ENCODE measurements at places on chromosomes 1 and 21. TPM values are rescaled to one million over a fixed set of nuclear protein-coding genes. Genes with fewer than 3 reads are reported as not detected.

SMCP gene
- not detected for total RNA-seq

- no peak for DNase-seq
Observed at GRCh38 chr1:152451254-152451653, 37.2 kb upstream of the CRNN start.

GRCh38 chr1:116825720-116826438, 71.6 kb downstream of the CD2 start:
- no peak for DNase-seq

GNPAT gene
- total RNA-seq, result 40.1 TPM

OR2T11 gene
- not detected for total RNA-seq

CHD5 gene
- 0.96 TPM for total RNA-seq

DNA sequence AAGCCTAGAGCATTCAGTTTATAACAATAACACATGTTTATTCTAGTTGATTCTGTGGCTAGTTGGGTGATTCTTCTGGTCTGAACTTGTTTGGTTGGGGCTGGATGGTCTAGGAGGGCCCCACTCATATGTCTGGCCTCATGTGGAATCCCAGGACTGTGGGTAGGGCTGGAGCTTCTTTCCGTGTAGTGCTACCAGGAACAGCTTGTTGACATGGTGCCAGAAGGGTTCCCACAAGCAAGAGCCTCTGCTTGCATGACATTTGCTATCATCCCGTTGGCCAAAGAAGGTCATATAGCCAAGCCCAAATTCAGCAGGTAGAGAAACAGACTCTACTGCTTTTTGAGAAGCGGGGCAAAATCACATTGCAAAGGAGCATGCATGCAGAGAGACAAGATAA, 67.6 kb upstream of the PPP2R5A start:
- no peak for DNase-seq

DNA sequence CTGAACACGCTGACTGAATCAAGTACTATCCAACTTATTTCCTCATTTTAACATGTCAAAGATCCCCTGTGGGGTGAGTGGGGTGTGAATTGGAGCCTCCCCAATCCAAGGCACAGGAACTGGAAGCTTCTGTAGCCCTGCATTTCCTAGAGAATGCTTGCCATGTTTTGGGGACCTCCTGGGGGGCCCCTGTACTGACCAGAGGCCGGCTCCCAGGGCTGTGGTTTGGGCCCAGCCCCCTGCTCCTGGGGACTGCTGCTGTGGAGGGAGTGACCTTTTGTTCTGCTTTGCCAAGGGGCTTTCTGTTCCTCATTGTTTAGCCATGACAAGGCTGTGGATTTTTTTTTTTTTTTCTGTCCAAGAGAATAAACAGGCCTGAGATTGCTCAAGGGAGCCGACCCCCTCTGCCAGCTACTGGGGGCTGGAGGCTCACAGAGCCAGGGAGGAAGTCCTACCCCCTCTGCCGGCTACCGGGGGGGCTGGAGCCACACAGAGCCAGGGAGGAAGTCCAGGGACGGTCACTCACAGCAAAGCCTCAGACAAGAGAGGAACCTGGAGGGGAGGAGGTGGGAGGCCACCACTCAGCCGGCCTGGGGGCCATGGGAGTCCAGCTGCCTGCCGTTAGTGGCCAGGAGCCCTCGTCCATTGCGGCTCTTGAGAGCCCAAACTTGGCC, 17.4 kb downstream of the TNFRSF1B start:
- DNase-seq, result no peak

NUAK2 gene
- 12.7 TPM for total RNA-seq

- DNase-seq, result no peak
Observed at GRCh38 chr1:106055855-106056254, 1000.6 kb upstream of the PRMT6 start.

APCS gene
- total RNA-seq, result not detected

- DNase-seq, result no peak
Observed at GRCh38 chr1:207923121-207923520, 12.2 kb upstream of the CD34 start.

- DNase-seq, result no peak
Observed at GRCh38 chr1:29342983-29343382, 106.7 kb downstream of the PTPRU start.

CCDC181 gene
- total RNA-seq, result not detected

DNA sequence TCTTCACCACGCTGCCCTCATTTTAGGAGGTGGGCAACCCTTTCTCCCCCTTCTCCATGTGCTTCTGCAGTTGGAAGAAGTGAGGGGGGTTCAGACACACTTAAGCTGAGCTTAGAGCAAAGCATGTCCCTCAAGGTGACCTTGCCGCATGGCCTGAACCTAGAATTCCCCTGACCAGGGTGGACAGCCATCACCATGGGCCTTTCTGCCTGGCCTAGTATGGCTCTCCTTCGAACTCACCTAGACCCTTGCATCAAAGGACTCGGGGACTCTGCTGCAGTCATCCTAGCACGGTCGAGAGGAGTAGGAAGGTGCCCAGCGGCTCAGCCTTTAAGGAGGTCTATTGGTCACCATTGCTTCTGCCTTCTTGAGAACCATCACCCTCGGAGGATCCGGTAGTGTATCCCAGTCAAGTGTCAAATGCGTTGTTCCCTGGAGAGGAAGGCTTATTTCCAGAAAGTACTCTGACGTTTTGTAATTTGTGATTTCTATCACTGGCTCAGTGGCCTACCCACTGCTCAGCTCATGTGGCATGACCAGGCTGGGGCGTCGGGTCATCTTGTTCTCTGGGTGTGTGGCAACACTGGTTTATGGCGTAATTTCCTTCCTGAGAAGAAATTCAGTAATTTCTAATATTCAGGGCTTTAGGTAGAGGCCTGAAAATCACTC, at the start of gene KCNE1:
Gene KCNE1 (minus strand): TSS at position 424 of the 669 bp plus-strand sequence. CDS start 62,576 bp downstream, outside the sequence.
- no peak for DNase-seq

DNA sequence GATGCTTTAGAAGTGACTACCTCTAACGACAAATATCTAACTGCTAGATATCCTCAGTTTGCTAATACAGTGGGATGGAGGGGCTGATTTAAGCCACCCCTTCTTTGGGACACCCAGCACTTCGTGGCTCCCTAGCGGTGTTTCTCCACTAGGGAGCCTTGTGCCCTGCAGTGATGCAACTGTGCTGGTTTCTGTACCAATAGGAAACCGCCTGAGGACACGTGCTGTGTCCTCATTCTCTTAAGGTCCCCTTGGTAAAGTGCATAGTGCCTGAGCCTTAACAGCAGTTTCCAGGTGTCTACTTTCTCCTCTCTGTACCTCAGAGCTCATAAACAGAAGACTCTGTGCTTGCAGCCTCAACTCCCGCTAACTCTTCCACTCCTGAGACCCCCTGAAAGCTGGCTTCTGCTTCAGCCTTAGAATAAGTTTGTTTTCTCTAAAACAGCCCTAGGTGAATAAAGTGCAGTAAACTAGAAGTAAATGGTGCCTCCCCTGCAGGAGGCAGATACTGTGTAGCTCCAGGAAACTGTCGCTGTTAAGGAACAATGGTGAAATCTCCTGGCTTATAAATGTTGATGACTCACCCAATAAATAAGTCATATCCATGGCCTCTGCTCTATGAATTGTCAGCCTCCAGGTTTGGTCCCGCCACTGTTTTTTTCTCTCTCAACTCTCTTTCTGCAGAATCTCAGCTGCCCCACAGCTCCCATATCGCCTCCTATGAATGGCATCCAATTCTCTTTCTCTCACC, 130.4 kb downstream of the AK5 start:
- no peak for DNase-seq

DNA sequence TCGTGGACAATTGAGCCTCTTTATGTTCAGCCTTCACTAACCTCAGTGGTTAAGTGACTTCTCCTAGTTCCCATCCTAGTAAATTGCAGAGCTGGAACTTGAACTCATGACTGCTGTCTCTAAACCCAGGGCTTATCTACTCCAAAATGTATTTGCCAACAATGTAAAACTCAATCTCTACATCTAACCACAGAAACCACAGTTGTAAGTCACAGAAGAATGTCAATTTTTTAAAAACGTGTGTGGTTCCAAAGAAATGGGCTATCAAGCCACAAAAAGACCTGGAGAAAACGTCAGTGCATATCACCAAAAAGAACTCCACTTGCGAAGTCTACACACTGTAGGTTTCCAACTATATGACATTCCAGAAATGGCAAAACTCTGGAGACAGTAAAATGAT, 172.6 kb upstream of the HMCN1 start:
- DNase-seq, result no peak

GRCh38 chr1:12208271-12208670, 21.6 kb upstream of the VPS13D start:
- no peak for DNase-seq

DNA sequence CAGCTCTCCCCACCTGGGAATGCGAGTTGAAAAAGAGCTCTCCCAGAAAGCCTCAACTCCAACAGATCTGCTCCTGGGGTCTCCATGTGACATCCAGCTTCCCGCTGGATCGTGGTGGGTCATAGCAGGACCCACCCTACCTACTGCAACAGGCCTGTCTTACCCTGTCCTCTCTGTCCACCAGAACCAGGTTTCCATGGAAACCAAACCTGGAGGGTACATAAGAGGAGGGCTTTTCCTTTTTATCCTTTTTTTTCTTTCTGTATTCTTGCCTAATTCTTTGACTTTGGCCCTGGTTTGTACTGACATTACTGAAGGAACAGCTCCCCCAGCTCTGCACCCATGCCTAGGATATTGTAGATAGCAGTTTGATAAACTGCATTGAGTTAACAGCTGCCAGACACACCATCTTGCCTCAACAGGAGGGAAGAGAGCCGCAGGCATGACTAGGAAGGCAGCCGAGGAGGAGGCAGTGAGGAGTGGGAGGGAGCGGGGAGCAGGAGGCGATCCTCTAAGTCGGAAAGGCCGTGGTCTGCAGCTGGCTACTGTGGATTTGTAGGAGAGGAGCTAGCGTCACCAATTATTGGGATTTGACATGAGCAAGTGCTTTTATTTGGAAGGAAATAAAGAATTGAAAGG, 9.7 kb upstream of the FMOD start:
- DNase-seq, result no peak

DNA sequence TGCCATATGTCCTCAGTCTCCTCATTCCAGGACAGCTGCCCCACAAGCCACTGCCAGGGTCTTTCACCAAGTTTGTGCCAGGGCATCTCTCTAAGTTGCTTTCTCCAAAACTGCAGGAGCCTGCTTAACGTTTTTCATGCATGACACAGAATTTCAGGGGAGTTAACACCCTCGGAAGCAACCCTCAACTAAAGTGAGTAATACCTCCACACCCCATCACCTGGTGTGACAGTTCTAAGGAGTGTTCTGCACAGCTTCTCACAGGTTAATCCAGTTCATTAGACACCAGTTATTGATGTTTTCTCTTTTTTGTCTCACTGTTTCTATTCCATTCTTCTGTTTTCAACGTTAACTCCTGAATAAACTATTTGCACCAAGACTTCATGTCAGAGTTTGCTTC, 115.0 kb downstream of the BACH1 start:
- no peak for DNase-seq

DNA sequence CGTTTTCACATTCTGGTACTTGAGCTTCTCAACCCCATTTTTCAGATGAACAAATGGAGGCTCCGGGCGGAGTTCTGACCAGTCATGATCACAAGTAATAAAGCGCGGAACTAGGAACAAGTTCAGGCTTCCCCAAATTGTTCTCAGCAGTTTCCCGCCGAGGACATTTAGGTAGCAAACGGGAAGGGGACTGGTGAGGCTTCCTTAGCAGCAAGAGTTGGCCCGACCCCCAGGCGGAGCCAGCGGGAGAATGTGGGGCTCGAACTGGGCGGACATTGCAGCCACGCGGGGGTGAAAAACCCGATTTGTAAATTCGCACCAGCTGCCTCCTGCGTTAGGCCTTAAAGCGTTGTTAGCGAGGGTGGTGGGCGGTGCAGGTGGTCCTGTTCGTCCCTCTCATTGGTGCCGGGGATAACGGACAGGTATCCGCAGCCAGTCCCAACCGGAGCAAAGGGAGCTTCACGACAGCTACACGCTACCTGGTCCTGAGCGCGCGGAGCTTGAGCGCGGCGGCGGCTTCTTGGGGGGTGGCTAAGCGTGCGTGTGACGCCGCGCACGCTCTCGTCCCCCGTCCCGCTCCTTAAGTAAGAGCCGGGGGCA, 15.3 kb downstream of the SEMA6C start:
- peak; percentile 82 for DNase-seq

GRCh38 chr1:25718732-25719131, 81.3 kb upstream of the SELENON start:
- no peak for DNase-seq

GRCh38 chr1:24266998-24267397, 52.2 kb upstream of the GRHL3 start:
- no peak for DNase-seq

DNA sequence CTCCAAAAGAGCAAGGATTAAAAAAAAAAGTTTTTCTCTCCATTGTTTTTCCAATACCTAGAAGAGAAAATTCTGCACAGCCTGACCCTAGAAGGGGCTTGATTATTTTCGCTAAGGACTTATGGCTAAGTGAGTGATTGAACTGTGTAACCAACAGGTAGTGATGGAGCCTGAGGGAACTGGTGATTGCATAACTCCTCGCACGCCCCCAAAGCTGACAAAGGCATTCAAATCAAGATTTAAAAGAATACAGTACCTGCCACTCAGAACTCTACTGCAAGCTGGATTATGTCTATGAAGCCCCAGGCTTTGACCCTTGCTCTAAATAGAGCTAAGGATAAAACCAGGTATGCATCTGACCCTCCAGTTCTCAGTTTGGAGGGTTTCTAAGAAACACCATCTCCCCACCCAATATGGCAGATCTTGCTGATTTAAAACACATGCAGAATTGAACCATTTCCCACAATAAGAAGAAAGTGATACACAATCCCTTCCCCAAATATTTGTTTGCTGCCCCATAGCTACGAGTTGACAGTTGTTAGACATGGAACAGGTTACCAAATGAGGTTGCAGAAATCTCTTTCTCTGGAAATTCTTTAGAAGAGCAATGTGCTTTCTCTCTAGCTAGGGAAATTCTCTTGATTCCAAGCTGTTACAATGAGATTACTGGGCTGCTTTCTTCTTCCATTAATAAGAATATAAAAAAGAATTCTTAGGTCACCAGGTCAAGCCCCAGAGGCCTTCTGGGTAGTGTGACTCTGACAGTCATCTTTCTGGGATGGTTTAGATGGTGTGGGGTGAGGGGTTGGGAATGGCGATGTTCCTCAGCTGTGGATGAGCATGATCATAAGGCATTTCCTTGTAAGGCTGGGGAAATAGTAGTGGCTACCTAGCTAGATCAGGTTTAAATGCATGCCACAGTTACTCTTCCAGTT, 35.1 kb downstream of the FGGY start:
- DNase-seq, result no peak

KCNK1 gene
- total RNA-seq, result 0.67 TPM

DNA sequence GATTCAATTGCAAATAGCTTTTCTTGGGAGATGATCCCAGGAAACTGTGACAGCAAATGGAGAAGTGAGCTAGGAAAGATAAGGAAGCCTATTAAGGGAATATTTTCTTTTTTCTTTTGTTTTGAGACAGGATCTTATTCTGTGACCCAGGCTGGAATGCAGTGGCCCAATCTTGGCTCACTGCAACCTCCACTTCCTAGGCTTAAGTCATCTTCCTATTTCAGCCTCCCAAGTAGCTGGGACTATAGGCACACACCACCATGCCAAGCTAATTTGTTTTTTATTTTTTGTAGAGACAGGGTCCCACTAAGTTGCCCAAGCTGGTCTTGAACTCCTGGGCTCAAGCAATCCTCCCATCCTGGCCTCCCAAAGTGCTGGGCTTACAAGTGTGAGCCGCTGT, 433.7 kb downstream of the RPS6KC1 start:
- DNase-seq, result no peak

TCP10L gene
- total RNA-seq, result 0.72 TPM

GRCh38 chr1:186679924-186680244, 339 bp downstream of the PTGS2 start:
- DNase-seq, result no peak

KLF17 gene
- not detected for total RNA-seq

GRCh38 chr1:160399544-160400222, 681 bp upstream of the VANGL2 start:
- no peak for DNase-seq

All from activated CD4-positive, alpha-beta T cell treated with anti-CD3 and anti-CD28 coated beads, Interleukin-2, amount 10 ng/mL, durations not matched to agents 7 days and 5 days (primary cell).